Nucleus accumbens (tissue), 56 donors: ENCODE measurements at places on chromosomes 12 and 14.

DNA sequence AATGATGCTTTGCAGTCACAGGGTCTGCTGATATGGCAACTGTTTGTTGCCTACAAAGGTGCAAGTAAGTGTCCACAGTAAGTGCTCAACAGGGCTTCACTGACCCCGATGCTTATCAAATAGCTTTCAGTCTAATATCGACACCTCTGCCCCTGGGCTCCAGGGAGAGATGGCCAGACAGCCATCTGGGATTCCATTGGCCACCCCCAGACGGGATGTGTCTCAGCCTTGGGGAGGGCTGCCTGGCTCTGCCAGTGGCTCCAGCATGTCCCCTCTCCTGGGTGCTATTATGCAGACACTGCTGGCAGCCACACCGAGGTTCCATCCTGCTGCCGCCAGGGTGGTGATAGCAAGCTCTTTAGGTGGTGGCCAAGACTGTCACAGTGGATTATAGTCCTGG is 57.4 kb downstream of the DGLUCY start:
- DNase-seq: no peak

DNA sequence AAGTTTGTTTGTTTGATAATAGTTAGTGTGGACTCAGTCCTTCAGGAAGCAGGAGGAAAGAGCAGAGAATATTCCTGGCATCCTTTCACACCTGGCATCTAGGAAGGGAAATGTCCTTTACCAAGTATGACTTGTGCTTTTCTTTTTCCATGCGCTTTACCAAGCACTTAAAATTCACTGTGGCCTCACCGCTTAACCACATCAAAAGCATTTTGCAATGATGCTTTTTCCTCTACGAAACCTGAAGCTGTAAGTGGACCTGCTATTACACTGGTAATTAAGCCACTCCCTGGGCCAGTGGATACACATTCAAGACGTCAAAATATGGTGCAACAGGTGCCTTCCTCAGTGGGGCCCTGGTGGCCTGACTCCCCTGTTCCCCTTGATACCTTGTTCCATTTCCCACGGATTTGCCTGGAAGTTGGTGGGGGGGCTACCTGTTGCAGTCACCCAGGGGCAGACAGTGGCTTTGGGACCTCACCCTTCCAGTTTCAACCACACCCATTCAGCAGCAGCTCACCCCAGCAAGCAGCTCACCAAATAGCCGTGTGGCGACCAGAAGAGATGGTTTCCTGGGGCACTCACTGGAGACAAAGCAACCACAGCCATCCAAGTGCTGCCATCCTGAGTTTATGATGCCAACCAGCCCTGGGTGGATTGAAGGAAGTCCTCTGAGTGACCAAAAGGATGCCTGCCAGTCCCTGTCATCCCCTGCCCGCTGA is 14.2 kb upstream of the FZD10 start:
- no peak for DNase-seq

GRCh38 chr12:122596838-122597237 is 69.8 kb downstream of the KNTC1 start:
- DNase-seq: no peak

DNA sequence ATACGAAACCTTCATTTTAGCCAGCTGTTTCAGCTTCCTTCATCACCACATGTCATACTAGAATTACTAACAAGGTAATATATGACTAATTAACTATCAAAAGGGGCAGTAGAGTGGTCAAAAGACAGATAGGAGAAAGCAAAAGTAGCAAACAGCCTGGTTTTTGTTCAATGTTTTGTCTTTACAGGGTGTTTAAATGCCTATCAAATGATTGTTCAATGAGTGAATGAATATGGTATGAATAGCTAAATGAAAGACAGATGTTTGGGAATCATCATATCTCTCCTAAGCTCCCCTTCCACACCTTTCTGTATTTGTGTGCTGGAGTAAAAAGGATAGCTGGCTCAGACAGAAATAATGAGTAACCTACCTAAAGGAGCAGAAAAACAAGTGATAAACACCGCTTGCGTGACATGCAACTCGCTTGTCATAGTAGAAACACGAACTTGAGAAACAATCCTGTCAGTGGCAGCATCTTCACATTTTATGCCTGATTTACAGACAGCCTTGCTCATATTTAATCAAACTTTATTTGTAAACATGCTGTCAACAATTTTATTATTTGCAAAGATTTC is 34.2 kb downstream of the ABCC9 start:
- no peak for DNase-seq

GRCh38 chr12:107525063-107525718 is 160.4 kb upstream of the PWP1 start:
- no peak for DNase-seq

DNA sequence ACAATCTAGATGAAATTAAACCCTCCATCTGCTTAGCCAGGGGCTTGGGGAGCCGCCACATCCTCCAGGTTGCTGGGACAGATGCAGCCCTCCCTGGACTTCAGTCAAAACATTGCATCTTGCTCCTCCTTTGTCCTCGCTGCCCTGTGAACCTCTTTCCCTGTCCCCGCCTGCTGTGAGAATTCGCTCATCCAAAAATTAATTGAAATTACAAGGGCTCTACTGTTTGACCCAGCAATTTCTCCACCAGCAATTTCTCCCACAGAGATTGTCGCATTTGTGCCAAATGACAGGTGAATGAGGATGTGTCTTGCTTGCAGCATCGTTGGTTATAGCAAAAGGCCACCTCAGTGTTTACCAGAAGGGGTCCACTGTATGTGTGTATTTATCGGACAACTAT is 5.0 kb upstream of the POP5 start:
- no peak for DNase-seq

DNA sequence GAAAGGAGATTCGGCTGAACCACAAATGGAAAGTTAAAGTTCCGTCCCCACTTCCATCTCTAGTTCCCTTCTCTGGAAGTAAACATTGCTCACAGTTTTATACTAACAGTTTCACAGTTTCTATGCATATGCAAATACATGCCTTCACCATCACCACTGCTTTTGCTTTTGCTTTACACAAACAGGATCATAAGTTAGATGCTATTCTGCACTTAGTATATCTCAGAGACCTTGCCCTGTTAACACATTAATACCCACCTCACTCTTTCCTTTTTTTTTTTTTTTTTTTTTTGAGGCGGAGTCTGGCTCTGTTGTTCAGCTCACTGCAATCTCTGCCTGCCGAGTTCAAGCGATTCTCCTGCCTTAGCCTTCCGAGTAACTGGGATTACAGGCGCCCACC is 890 bp downstream of the TEP1 start:
- DNase-seq: no peak

DNA sequence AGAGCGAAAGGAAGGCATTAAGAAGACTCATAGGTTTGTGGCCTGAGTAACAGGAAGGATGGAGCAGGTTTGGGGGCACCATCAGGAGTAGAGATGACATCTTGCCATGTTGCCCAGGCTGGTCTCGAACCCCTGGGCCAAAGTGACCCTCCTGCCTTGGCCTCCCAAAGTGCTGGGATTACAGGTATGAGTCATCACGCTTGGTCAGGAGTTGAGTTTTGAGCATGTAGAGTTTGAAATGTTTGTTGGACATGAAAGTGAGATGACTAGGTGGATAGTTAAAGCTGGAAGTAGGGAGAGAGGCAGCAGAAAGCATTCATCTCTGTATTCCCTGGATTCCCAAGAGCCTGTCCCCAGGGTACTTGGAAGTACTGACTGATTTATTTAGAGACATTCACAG is 112.6 kb downstream of the ERC1 start:
- no peak for DNase-seq

- DNase-seq: no peak
These were observed 9.8 kb downstream of the NRDE2 start for GRCh38 chr14:90321891-90322290.

DNA sequence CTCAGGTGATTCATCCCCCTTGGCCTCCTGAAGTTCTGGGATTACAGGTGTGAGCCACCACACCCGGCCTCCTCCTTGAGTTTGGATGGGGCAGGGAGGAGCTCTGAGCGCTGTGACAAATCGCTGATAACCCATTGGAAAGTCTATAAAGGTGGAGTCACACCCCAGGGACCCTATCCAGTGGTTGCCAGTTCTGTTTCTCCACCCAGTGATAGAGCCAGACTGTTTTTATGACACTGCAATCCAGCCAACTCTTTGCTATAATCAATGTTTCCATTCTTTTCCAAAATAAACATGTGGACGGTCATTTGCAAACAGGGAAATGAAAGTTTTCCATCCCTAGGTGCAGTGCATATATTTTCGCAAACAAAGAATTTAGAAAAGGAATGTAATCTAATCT is 142.0 kb upstream of the PELI2 start:
- DNase-seq: no peak

- DNase-seq: no peak
These were observed 198.4 kb downstream of the PPM1H start for GRCh38 chr12:62736596-62736995.

DNA sequence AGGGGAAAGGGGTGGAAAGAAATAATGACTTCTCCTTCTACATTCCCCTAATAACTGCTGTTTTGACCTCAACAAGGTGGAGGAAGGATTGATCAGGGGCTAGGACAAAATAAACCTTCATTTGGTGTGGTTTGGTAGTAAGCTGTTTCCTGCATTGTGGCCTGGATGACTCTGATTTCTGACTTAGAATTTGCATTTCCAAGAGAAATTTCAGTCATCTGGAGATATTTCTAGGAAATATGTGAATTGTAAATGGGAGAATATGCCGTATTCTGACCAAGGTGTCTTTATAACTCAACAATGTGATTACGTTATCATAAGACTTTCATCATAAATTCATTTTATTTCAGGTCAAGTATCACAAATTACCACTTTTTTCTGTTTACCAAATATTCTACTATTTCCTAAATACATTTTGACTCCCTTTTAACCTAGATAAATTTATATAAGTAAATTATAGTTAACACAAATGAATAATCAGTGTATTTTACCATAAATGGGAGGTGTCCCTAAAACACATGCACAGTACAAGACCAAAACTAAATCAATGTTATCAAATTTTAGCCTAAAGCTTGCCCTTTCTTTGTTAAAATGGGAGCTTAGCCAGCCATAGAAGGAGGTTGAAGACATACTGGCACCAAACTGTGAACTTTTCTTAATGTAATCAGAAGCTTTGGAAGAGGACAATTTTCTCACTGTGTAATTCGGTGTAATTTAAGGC is 828.8 kb downstream of the TMTC2 start:
- DNase-seq: no peak

DNA sequence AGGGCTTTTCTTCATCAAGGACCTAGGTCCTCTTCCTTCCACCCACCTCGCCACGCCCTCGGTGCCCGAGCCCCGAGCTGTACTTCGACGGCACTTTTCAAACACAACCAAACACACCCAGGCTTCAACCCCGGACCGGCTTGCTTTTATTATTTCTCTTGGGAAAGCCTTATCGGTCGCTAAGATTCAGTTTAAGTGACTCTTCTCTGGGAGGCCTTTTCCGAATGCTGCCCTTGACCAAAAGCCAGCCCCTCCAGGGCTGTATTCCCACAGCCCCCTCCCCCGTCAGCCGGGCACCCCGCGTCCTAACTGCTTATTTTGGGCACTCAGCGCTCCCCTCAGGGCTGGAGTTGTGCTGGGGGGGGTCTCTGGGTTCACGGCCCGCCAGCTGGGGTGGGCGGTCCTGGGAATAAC is 644 bp upstream of the PPP4R4 start:
- no peak for DNase-seq

GRCh38 chr14:64649383-64649998 is 54.7 kb upstream of the PLEKHG3 start:
- DNase-seq: no peak
